ENCODE measurements at places on chromosomes 4 and X. TPM values are rescaled to one million over a fixed set of nuclear protein-coding genes. Genes with fewer than 3 reads are reported as not detected.

GRCh38 chrX:13087322-13088155, 43.1 kb upstream of the FAM9C start:
- H3K4me3 ChIP-seq: no peak overlapping the region
- no peak for DNase-seq
- no peaks in the 10 kb centered on the region for H3K36me3 ChIP-seq
- H3K27ac ChIP-seq: no peak overlapping the region

Gene PAGE2B
- 0.57 TPM for polyA plus RNA-seq

Gene FAM184B
- polyA plus RNA-seq: 0.04 TPM

Gene TRIM75
- polyA plus RNA-seq: 0.04 TPM

- H3K36me3 ChIP-seq: no peaks in the 10 kb centered on the region
- no peaks in the 10 kb centered on the region for H3K27me3 ChIP-seq
- no peaks in the 10 kb centered on the region for H3K4me1 ChIP-seq
- DNase-seq: no peak
- H3K4me3 ChIP-seq: no peak overlapping the region
Observed at GRCh38 chr4:42786350-42787078, 106.0 kb upstream of the GRXCR1 start.

DNA sequence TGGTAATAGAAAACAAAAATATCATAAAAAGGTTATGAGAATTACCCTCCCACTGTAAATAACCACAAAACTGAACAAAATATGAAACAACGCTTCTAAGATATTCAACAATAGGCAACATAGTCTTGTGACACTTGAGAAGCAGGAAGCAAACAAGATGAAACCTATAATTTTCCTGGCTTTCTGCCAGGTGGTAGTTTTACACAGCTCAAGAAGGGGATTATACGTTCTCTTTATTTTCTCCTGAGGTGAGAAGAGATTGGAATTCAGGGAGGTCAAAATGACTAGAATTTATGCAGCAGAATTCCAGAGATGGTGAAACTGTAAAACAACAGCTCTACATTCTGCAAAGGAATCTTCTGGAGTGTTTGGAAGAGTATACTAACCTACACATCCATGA, 186.0 kb downstream of the HHIP start:
- H3K27me3 ChIP-seq: no peaks in the 10 kb centered on the region
- no peak overlapping the region for H3K4me3 ChIP-seq
- no peak for DNase-seq
- no peak overlapping the region for H3K27ac ChIP-seq
- H3K4me1 ChIP-seq: no peaks in the 10 kb centered on the region

GRCh38 chrX:75784680-75785491, at the start of gene MAGEE2:
TSS of gene MAGEE2 (minus strand) at chrX:75785254. CDS start at chrX:75785051, 203 bp downstream.
- no peaks in the 10 kb centered on the region for H3K27me3 ChIP-seq
- H3K27ac ChIP-seq: no peak within 1 kb of the TSS
- DNase-seq: peak; percentile 1

DNA sequence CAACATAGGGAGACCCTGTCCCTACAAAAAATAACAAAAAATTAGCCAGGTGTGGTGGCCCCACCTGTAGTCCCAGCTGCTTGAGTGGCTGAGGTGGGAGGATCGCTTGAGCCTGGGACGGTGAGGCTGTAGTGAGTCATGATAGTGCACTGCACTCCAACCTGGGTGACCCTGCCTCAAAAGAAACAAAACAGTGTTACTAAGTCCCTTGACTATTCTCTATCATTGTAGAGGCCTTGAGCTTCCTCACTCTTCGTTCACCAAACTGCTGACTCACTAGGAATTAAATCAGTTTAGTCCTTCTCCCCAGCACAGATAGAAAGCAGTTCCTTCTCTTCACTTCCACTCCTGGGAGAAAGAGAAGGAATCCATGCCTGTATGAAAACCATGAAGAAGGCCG, 14.5 kb downstream of the CDS1 start:
- DNase-seq: peak; percentile 24
- H3K27me3 ChIP-seq: no peaks in the 10 kb centered on the region
- H3K36me3 ChIP-seq: no peaks in the 10 kb centered on the region
- no peak overlapping the region for H3K4me3 ChIP-seq
- peaks cover 9% of the 10 kb centered on the region for H3K4me1 ChIP-seq

DNA sequence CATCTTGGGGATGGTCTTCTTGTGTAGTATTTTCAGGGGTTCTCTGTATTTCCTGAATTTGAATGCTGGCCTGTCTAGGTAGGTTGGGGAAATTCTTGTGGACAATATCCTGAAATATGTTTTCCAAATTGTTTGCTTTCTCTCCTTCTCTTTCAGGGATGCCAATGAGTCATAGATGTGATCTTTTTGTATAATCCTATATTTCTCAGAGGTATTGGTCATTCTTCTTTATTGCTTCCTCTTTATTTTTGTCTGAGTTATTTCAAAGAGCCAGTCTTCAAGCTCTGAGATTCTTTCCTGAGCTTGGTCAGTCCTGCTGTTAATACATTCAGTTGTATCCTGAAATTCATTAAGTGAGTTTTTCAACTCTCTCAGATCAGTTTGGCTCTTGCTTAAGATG, 73.1 kb downstream of the MAMLD1 start:
- DNase-seq: no peak
- no peaks in the 10 kb centered on the region for H3K36me3 ChIP-seq
- H3K4me1 ChIP-seq: no peaks in the 10 kb centered on the region
- no peak overlapping the region for H3K4me3 ChIP-seq
- H3K27me3 ChIP-seq: no peaks in the 10 kb centered on the region

Gene PGAM4
- polyA plus RNA-seq: not detected

GRCh38 chr4:105191621-105192210, 45.0 kb downstream of the TET2 start:
- no peak overlapping the region for H3K27ac ChIP-seq
- no peak overlapping the region for H3K4me3 ChIP-seq
- H3K27me3 ChIP-seq: no peaks in the 10 kb centered on the region
- H3K4me1 ChIP-seq: peaks cover 3% of the 10 kb centered on the region

Gene PDZD4
- 10.5 TPM for polyA plus RNA-seq

Measured in large intestine (tissue), 12 donors.